ENCODE measurements at places on chromosomes 6 and 20. TPM values are rescaled to one million over a fixed set of nuclear protein-coding genes. Genes with fewer than 3 reads are reported as not detected.

PROCR gene
- 1.1 TPM for total RNA-seq

TCF15 gene
- total RNA-seq: not detected

SIRPB2 gene
- not detected for total RNA-seq

C20orf144 gene
- total RNA-seq: 0.26 TPM

C6orf58 gene
- not detected for total RNA-seq

SLC2A10 gene
- total RNA-seq: not detected

PRND gene
- not detected for total RNA-seq

SALL4 gene
- not detected for total RNA-seq

PIGU gene
- total RNA-seq: 21.3 TPM

BANF2 gene
- total RNA-seq: not detected

KIF25 gene
- total RNA-seq: not detected

GABRR1 gene
- total RNA-seq: not detected

SLC22A23 gene
- 1.0 TPM for total RNA-seq

AVP gene
- total RNA-seq: not detected

LCA5 gene
- total RNA-seq: 0.21 TPM

Data from activated CD4-positive, alpha-beta memory T cell treated with anti-CD3 and anti-CD28 coated beads for 36 hours (primary cell).